ENCODE measurements at places on chromosomes 7 and 10.
A peak's percentile ranks its signal among the peaks of the same experiment; 100 is the strongest.

- no peak for DNase-seq
These were observed 138.1 kb downstream of the VTI1A start for GRCh38 chr10:112585126-112585525.

GRCh38 chr7:14195079-14195478, 205.6 kb upstream of the ETV1 start:
- DNase-seq = no peak

- DNase-seq = no peak
These were observed 109.4 kb downstream of the MBL2 start for GRCh38 chr10:52663161-52663560.

DNA sequence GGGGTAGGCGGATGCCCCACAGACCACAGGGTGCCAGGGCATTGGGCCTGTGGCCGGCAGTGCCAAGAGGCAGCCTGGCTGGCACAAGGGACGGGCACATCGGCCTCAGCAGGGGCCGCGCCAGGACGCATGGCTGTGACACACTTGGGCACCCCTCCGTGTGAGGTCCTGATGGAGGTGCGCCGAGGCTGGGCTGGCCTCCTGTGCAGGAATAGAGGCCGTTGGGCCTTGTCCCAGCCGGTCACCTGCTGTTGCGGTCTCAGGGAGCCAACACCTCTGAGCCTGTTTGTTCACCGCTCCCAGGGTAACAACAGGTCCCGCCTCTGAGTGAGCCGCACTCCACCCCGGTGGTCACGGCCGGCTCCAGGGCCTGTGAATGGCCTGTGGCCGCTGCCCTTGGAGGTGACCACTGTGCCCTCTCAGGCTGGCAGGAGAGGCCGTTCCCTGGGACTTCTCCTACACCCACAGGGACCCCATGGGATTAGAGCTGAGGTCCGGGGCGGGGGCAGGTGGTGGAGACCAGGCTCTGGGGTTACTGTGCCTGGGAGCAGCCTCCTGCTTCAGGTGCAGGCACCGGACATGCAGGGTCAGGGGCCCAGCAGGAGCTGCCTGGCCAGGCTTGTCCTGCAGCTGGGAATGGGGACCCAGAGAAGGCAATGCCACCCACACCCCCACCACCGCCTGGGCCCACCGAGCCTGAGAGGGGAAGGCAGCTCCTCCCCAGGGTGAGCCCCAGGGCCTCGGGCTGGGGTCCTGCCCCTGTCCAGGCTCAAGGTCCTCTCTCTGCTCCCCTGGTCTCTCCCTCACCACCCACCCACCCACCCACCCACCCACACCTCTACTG, 12.0 kb downstream of the PWWP2B start:
- no peak for DNase-seq

GRCh38 chr10:73771722-73772280, 10.0 kb upstream of the CHCHD1 start:
- DNase-seq = peak; percentile 50

DNA sequence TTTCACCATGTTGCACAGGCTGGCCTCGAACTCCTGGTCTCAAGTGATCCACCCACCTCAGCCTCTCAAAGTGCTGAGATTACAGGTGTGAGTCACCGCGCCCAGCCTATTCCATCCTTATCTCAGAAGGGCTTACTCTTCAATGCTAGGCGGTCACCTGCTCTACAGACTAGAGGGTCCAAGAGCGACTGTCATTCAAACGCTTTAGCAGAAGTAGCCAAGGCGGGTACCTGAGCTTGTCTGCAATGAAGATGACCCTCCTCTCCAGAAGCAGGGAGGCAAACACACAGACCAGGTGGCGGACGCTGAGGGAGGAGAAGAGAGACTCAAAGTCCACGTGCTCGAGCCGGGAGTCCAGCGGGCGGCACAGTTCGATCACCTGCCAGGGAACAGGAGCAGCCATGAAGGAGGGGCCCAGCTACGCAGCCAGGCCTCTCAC, 65.1 kb upstream of the MKRN1 start:
- no peak for DNase-seq

- DNase-seq = no peak
These were observed 14.9 kb downstream of the AFAP1L2 start for GRCh38 chr10:114389426-114389825.

- no peak for DNase-seq
These were observed 161.0 kb downstream of the TEX36 start for GRCh38 chr10:125521721-125522680.

DNA sequence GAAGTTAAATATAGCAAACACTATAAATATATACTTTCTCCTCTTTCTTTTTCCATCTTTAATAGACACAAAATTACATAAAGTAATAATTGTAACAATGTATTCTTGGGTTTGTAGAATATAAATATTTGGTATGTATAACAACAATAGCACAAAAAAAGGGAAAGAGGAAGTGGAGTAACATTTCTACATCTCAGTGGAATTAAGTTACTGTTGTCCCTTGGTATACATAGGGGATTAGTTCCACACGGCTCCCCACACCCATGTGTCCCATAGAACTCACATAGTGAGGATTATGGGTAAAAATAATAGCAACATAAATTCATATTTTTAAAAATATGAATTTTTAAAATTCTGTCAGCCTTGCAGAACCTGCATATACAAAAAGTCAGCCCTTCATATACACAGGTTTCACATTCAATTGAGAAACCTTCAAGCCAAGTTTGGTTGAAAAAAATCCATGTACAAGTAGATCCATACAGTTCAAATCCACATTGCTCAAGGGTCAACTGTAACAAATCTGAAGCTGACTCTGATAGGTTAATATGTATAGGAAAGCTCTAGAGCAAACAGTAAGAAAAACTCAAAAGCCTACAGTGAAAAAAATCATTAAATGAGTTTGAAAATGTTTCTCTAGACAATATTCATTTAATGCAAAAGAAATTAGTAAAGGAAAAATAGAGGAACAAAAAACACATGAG, 92.4 kb downstream of the HYCC1 start:
- no peak for DNase-seq

DNA sequence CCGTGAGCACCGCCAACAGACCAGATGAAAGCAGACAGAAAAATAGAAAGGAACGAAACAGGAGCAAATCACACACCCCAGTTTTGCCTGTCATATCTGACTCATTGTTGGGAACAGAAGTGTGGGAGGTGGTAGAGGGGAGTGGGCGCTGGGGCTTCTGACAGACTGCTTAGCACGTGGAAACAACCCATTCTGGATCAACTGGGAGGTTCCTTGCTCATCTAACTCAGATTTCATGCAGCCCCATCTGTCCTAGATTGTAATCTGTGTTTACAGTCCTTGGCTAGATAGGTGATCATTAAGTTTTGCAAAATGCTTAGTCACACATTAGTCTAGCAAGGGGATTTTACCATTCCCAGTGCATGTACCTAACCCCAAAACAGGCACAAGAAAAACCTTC, 154.1 kb downstream of the NRP1 start:
- no peak for DNase-seq

DNA sequence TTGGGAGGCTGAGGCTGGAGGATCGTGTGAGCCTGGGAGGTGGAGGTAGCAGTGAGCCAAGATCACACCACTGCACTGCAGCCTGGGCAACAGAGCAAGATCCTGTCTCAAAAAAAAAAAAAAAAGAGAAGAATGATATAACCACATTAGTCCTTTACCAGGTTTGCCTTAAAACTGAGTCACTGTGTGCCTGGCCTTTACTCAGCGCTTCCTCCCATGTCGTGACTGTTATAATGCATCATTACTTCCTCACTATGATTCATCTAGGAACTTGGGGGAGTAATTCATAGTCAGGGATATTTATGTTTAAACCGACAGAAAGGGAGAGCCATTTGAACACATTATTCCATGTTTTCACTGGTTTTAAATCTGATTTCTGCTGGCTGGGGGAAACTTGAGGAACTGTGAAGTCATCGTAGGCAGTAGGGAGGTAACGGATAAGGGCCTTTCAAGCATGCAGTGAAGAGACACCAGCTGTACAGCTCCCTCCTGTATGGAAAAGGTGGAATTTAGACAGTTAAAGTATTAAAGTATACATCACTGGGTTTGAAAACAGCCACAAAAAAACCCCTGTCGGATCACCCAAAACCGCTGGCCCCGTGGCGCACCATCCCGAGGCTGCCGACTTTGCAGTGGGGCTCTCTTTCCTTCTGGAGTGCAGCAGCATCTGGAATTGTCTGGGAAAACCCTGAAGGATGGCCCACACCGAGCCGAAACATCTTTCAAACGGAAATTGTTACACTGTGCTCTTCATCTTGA, 119.8 kb downstream of the NKX6-2 start:
- DNase-seq = no peak

GRCh38 chr10:114650831-114651230, 7.2 kb downstream of the ABLIM1 start:
- DNase-seq = no peak

GRCh38 chr10:21634599-21635365, 100.8 kb downstream of the MLLT10 start:
- DNase-seq = no peak
